CD4-positive, alpha-beta T cell treated with Interleukin-12 subunit alpha and Interleukin-12 subunit beta, for 1 hour (primary cell): ENCODE measurements at places on chromosomes 12 and 14.

- DNase-seq, result no peak
Measured at GRCh38 chr12:70448371-70448770, 82.3 kb downstream of the KCNMB4 start.

DNA sequence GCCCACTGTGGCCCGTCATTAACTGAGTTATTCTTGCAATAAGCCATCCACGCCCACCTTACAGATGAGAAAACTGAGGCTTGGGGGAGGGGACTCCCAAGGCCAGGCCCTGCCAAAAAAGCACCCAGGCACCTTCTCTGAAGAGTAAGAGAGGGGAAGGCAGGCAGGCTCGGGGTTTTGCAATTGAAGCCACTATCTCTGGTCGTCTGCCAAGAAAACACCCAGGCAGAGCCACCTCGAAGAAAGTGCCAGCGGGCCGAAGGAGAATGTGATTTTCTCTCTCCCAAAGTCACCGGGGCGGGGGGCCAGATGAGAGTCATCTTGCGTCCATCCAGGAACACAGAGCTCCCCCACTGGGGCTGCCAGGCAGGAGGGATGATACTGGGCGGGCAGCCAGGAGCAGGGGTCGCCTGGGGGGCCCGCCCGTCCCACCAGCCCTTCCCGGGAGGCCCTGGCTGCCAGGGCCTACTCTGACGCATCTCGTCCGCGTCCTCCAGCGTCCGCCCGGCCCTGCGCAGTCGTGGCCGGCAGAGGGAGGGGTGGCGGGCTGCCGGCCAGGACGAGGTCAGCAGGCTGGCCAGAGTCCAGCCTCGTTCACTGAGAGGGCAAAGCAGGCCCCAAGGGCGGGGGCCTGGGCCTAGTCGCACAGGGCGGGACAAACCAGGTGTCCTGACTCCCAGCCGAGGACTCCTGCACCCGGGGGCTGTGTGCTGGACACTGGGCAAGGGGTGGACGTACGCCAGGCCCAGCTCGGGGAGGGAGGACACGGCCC is 74.3 kb downstream of the RFLNA start:
- no peak for DNase-seq

DNA sequence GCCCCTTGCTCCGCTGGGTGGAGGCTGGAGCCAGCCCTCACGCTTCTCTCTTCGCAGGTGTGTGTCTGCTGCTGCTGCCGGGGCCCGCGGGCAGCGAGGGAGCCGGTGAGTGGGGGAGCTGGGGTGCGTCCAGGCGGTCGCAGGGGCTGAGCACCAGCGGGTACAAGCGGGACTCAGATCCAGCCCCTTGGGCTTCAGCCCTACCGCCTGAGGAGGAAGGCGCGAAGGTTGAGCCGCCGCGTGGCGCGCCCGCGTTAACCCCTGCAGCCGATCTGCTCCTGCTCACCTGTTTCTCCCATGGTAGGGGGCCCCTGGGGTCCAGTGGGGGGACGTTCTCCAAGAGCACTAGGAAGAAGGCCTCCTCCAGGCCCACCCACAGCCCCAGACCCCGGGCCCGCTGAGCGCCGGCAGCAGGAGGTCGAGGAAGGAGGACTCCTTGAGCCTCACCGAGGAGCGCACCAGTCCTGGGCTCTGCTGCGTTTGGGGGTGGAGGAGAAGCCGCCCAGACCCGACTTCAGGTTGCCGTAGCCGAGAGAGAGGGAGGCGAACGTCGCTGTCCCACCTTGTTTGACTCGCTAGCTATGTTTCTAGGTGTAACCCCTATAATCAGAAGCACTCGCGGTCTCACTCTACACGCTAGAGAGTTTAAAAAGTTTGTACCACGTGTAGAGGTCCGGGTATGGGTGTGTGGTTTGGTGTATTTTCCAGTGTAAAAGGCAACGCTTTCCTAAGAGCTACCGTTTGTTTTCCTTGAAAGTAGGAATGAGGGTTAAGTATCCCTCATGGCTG is 834 bp downstream of the COCH start:
- no peak for DNase-seq

GRCh38 chr14:45247427-45247826 is 5.6 kb downstream of the MIS18BP1 start:
- no peak for DNase-seq
